ENCODE measurements at places on chromosomes 3 and 15. TPM values are rescaled to one million over a fixed set of nuclear protein-coding genes. Genes with fewer than 3 reads are reported as not detected.
A peak's percentile ranks its signal among the peaks of the same experiment; 100 is the strongest.

DNA sequence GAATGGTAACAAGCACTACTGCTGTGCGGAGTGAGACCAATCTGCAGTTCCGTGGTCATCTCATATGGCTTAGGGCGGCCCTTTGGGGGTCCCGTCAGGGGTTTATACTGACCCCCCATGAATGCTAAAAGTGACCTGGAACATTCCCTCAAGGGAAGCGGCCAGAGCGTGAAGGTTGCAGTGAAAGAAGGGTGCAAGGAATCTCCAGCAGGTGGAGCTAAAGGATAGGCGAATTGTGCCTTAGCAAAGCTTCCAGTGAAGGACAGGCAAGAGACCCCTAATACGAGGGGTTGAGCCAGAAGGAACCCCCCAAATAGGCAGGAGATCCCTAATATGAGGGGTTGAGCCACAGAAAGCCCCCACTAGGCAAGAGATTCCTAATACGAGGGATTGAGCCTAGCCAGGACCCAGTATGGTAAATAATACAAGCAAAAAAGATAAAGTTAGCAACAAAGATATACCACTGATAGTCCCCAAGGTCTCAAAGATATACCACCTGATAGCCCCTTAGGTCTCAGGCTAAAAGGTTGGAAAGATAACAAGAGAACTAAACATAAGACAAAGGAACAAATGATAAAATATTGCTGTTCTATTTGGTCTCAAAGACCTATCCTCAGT lies 32.8 kb downstream of the ZNF589 start:
- no peak overlapping the region for H3K27ac ChIP-seq
- peaks cover 7% of the 10 kb centered on the region for H3K36me3 ChIP-seq
- no peaks in the 10 kb centered on the region for H3K27me3 ChIP-seq
- H3K4me1 ChIP-seq: no peaks in the 10 kb centered on the region
- DNase-seq: peak; percentile 68
- no peak overlapping the region for H3K4me3 ChIP-seq

- no peak overlapping the region for H3K4me3 ChIP-seq
- H3K36me3 ChIP-seq: no peaks in the 10 kb centered on the region
- no peaks in the 10 kb centered on the region for H3K27me3 ChIP-seq
- DNase-seq: no peak
- no peaks in the 10 kb centered on the region for H3K4me1 ChIP-seq
Measured at GRCh38 chr3:109125902-109126301, 8.0 kb upstream of the MORC1 start.

TJP1 gene
- 41.3 TPM for polyA plus RNA-seq

SLC22A14 gene
- polyA plus RNA-seq: 0.25 TPM

RTP1 gene
- not detected for polyA plus RNA-seq

MUC4 gene
- polyA plus RNA-seq: 0.88 TPM
